ENCODE measurements at places on chromosomes 3 and 15.

DNA sequence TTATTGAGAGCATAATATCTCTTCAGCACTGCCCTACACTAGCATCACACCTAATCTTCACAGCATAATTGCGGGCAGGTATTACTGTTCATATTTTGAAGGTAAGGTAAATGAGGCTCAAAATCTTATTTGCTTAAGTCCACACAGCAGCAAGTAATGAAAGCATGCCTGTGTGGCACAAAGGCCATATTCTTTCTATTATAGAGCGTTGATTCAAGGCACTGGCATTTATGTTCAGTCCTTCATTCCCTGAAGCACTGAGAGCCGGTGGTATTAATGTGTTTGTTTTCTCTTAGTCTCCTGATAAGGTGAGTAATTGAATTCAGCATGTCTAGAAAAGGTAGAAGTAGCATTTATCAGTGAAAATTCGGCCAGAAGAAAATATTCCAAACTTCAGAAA is 231.2 kb downstream of the BBX start:
- DNase-seq, result no peak

- peak; percentile 56 for DNase-seq
These were observed 69.7 kb downstream of the SCN5A start for GRCh38 chr3:38579551-38580449.

DNA sequence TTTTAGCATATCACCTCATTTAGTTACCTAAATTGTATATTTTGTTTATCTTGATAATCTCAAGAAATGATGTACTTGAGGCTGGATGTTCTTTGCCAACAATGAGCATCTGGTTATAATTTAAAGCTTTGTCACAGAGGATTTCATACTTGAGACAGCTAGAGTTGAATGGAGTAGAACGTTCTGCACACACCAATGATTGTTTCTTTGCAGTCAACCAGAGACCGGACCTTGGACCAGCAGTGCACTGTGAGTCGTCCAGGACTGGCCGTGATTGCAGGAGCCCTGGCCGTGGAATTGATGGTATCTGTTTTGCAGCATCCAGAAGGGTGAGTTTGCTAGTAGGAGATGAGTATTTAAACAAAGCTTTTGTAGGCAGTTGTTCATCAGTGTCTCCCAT is 90.4 kb downstream of the ATG7 start:
- peak; percentile 46 for DNase-seq

DNA sequence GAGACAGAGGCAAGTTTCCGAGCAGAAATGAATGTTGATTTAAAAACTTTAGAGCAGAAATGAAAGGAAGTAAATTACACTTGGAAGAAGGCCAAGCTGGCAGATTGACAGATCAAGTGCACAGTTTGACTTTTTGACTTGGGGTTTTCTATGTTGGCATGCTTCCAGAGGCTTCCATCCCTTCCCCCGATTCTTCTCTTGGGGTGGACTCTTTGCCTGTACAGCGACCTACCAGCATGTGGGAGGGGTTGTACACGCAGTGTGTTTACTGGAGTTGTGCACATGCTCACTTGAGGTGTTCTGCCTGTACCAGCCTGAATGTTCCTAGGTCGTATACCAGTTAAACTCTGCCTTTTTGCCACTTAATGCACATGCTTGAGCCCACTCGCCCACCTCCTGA is 701.5 kb upstream of the GBE1 start:
- no peak for DNase-seq

- DNase-seq, result no peak
These were observed 175.0 kb upstream of the MCTP2 start for GRCh38 chr15:94056314-94056713.

GRCh38 chr15:96335411-96336024 is 5.0 kb downstream of the NR2F2 start:
- peak; percentile 12 for DNase-seq

DNA sequence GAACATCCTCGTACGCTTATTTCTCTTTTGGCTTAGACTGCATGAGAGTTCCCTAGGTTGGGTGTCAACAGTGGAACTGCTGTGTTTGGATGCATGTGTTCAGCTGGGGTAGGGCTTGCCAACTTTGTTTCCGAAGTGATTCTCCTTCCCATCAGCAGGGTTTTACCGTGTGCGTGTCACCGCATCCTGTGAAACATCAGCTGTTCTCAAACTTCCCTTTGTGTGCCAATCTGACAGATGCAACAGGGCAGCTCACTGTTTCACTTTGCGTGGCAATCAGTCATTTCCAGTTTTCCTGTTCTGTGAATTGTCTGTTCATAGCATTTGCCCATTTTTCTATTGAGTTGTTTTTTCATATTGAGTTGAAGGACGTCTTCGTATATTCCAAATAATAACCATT is 218.8 kb downstream of the VPS13C start:
- no peak for DNase-seq

All from AG08396 (cell line).